ENCODE measurements at places on chromosomes 13 and 19.

GRCh38 chr19:33550768-33551167 is 29.2 kb upstream of the PEPD start:
- no peak for DNase-seq

DNA sequence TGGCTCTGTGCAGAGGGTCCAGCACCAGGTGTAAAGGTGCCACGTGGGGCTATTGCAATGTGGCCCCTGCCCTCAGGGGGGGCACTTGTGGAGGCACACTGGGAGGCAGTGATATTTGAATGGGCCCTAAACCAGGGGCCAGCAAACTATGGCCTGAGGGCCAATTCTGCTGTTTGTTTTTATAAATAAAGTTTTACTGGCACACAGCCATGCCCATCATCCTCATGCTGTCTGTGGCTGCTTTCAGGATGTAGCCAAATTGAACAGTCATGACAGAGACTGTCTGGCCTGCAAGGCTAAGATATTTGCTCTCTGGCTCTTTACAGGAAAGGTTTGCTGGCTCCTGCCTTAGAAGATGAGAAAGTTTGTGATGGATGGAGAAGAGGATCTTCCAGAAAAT is 33.9 kb upstream of the RANBP3 start:
- DNase-seq: no peak

GRCh38 chr13:50309318-50309717 is 294.1 kb downstream of the KCNRG start:
- DNase-seq: no peak

- no peak for DNase-seq
These were observed 46.2 kb upstream of the UQCRFS1 start for GRCh38 chr19:29259153-29259552.

DNA sequence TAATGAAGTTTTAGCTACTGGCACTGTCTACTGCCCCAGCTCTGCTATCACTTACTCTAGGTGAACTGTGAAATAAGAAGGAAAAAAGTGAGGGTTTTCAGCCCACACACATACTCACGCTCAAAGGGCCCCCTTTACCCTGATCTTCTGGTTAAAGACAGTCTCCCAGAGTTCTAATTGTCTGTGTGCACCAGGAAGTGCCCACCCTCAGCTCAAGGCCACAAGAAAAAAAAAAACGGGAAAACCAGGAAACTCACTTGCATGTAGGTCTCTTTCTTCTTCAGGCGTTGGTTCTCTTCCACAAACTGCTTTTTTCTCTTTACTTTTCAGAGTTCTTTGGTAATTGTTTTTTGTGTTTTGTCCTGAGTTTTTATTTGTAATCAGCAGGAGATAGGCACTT is 22.1 kb downstream of the RAP2A start:
- no peak for DNase-seq

Measured in HS-27A (cell line).